ENCODE measurements at places on chromosomes 11 and 22.

DNA sequence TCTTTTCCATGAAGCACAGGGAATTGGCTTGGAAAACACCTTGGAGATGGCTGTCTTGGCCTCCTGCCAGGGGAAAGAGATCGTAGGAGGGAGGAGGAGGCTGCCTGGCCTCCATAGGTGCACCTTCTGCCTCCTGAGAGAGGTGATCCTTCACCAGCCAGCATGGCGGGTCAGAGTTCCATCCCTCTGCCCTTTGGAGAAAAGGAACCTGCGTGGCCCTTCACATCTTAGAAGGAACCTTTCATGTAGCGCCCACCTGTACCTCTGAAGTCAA is 58.2 kb upstream of the DRD2 start:
- no peak for DNase-seq

- DNase-seq: peak; percentile 50
Measured at GRCh38 chr22:29202212-29203192, 3.2 kb upstream of the EMID1 start.

DNA sequence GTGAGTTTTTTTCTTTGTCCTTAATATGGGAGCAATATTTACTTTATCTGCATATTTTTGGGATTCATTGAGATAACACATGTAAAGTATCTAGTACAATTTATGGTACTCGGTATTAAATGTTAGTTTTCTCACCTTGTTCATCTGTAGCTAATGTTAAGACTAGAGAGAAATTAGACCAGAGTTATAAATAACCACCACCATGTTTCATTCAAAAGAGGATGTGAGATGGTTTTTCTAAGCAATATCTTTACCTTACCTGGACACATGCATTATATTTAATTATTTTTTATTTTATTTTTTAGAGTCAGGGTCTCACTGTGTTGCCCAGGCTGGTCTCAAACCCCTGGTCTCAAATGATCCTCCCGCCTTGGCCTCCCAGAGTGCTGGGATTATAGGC is 18.4 kb downstream of the ARHGAP42 start:
- no peak for DNase-seq

DNA sequence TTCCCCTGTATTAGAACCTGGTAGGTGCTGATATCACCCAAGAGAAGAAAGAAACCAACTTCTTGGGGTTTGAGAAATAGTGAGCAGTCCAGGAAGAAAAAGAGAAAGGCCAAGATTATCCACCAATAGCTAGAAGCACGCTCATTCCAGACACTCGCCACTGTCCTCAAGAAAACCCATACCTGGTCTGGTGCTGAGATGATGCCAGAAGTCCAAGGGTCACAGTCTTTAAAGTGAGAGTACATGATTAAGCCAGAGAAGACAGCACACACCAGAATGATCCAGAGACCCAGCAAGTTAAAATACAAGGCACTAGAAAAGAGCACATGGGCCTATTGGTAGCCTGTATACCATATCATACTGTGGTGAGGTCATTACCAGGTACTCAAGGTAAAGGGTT is 23.6 kb downstream of the SLC5A12 start:
- DNase-seq: no peak

DNA sequence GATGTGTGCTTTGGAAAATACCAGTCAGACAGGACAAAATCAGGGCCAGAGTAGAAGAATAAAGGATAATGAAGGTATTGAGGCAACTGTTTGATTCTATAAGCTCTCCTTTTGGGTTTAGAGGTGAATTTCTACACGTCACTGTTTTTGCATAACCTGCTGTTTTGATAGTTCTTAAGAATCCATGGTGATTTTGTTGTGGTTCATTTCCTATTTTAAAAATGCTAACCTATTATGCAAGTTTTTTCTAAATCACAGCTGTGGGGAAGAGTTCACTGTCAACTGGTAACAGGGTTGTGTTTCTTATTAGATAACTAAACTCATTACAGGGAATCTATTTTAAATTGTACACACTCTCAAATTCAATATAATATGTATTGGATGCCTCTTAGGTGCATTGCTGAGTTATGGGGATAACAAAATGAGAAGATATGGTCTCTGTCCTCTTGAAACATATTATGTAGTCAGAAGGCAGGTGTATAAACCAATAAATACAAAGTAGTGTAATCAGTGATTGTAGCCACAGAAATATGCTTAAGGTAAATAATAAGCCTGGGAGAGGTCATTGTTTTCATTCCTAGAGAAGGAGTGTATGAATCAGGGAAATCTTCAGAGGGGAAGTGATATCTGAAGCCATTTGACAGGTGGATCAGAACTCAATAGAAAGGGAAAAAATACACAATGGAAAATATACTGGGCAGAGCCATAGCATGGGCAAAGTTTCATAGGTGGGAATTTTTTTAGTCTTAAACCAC is 192.5 kb downstream of the FAT3 start:
- peak; percentile 3 for DNase-seq

- no peak for DNase-seq
Measured at GRCh38 chr22:40654522-40655167, 18.1 kb upstream of the MRTFA start.
